Activated CD4-positive, alpha-beta T cell treated with anti-CD3 and anti-CD28 coated beads for 36 hours (primary cell): ENCODE measurements at places on chromosomes 11 and 22. TPM values are rescaled to one million over a fixed set of nuclear protein-coding genes. Genes with fewer than 3 reads are reported as not detected.

DNA sequence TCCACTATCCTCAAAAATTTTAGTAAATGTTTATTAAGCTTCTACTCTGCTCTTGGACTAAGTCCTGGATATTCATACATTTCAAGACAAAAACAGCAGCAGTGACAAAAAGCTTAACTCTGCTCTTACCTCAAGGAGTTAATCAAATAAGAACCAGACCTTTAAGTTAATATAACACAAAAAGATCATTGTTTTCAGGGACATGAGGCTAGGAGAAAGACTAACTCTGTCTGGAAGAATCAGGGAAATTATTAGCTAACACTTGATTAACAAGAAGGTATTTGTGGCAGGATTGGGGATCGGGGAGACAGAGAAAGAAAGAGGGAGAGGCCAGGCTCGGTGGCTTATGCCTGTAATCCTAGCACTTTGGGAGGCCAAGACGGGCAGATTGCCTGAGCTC is 74.4 kb downstream of the PPP2R1B start:
- DNase-seq, result no peak

GRCh38 chr11:88414385-88414861 is 76.9 kb upstream of the CTSC start:
- peak; percentile 39 for DNase-seq

- DNase-seq, result no peak
Observed at GRCh38 chr11:23957314-23957713, 539.5 kb upstream of the LUZP2 start.

- no peak for DNase-seq
Observed at GRCh38 chr11:72885749-72886609, 71.8 kb downstream of the ATG16L2 start.

- no peak for DNase-seq
Observed at GRCh38 chr11:17183836-17184235, 23.9 kb downstream of the PIK3C2A start.

DNA sequence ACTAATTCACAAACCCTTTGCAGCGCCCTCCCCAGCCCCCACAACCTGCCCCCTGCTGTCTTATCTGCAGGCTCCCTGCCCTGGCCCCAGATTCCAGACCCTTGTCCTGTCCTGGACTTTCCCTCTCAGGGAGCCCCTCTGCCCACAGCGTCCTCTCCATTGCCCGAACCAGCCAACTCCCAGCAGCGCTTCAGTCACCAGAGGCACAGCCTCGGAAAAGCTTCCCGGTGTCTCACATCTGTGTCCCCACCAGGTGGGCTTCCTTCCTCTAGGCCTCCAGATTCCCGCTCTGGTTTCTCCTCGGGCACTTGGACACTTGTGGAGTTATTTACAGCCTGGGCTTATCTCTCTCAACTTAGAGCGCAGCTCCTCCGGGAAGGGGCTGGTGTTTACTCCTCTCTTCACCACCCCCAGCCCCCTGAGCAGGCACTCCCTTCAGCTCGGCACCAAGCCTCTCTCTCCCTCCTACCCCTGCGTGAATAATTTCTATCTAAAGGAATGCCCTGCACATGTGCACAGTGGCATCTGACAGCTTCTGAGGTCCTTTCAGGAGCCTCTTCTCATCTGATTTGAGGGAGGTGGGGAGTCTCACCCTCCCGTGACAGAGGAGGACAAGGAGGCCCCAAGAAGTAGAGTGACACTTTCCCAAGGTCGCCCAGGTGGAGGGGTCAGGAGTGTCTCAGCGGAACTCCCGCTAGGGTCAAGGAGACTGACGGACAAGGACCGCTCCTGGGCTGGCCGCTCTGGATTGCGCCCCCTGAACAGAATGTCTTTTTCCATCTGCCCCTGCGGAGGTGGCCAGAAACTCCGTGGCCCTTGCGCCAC is 838 bp downstream of the WNT11 start:
- no peak for DNase-seq

DNA sequence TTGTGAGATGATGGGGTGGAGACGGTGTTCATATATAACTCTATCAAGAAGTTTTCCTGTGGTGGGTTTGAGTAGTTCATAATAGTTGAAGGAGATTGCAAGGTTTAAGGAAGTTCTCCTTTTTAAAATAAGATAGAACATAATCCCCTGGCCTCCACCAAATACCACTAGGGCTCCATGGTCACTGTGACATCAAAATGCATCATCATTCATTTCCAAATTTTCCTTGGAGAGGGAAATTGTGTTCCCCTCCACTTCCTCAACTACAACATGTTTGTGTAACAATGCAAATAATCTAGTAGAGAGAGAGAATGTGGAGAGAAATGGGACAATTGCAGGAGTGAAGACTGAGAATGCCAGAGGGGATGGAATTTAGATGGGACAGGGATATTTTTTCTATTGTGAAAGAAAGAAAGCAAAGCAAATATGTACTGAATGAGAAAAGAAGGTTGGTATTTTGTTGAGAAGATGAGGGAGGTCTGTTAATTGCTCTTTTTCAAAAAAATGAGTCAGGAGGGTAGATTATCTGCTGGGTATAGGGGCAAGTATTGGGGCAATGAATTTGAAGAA is 33.4 kb upstream of the ZBED5 start:
- DNase-seq, result no peak

DNA sequence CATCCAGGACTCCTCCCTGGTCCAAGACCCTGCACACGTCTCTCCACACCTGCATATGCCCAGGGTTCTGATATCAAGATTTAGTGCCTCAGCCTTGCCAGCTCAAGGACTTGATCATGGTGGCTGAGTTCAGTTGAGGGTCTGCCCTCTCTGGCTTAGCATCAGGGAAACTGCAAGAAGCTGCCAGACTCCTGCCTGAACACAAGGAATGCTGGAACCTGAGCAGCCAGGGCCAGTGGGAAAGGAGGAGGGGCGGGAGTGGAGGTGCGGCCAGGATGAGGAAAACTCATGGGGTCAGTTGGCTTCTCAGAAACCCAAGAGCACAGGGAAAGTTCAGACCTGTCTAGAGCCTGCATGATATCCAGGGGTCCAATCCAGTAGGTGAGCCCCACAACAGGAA is 546.1 kb downstream of the BUD13 start:
- no peak for DNase-seq

DNA sequence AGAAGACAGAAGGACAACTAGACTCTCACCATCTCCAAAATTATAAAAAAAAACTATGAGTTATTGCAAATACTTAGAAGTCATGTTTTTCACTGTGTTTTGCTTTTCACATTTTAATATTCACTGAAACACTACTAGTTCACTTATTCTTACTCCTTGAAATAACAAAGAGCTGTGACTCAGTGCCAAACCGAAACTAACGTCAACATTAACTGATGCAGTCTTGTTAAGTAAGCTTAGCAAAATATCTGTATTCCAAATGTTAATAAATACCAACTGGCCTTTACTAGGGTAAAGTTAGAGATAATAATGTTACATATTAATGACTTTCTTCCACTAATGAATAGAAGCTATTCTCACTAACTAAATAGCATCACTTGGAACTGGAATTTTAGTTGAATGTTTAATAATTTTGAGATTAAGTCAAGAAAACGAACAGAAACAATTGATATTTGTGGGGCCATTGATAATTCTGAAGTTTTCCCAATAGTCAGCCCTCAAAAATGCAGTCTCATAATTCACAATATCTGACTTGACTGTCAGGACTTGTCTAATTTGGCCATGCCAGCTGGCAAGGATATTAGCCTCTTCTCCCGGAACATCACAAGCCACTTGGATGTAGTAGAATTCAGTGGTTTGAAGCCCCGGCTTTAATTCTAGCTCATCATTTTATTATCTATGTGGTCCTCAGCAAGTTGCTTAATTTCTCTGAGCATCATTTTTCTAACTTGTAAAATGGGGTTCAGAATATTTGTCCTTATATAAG is 230.1 kb upstream of the DDI1 start:
- DNase-seq, result no peak

- DNase-seq, result no peak
Observed at GRCh38 chr11:34938611-34939010, 22.2 kb downstream of the PDHX start.

- no peak for DNase-seq
Observed at GRCh38 chr11:95266751-95267374, 35.9 kb upstream of the SESN3 start.

Gene TMEM86A
- 0.26 TPM for total RNA-seq

Gene CTSC
- total RNA-seq, result 53.1 TPM

Gene CHRM4
- total RNA-seq, result 0.19 TPM

Gene ANO3
- total RNA-seq, result not detected

Gene MYOD1
- total RNA-seq, result not detected

Gene MCAM
- total RNA-seq, result 6.9 TPM

Gene CADM1
- 0.58 TPM for total RNA-seq
